Suppressor macrophage treated with lipopolysaccharide for 4 hours (primary cell): ENCODE measurements at places on chromosomes 1 and 21.

GRCh38 chr1:71307451-71307850, 226.6 kb upstream of the ZRANB2 start:
- DNase-seq: peak; percentile 22

DNA sequence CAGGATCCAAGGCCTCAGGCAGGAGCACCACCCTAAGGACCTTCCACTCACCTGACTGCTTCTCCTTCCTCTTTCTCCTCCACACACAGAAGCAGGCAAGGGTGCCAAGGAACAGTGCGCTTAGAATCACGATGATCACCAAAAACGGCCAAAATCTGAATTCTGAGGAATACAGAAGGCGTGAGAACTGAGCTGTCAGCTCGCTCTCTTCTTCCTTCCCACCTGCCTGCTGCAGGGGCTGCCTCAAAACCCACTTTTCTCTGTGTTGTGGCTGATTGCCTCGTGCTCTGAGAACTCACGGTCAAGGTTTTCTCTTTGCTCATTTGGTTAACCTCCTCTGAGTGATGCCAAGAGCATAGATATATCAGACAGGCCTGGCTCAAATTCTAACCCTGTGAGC, 23.8 kb downstream of the CD244 start:
- no peak for DNase-seq

GRCh38 chr1:40849801-40850592, 12.2 kb downstream of the CITED4 start:
- peak; percentile 72 for DNase-seq

DNA sequence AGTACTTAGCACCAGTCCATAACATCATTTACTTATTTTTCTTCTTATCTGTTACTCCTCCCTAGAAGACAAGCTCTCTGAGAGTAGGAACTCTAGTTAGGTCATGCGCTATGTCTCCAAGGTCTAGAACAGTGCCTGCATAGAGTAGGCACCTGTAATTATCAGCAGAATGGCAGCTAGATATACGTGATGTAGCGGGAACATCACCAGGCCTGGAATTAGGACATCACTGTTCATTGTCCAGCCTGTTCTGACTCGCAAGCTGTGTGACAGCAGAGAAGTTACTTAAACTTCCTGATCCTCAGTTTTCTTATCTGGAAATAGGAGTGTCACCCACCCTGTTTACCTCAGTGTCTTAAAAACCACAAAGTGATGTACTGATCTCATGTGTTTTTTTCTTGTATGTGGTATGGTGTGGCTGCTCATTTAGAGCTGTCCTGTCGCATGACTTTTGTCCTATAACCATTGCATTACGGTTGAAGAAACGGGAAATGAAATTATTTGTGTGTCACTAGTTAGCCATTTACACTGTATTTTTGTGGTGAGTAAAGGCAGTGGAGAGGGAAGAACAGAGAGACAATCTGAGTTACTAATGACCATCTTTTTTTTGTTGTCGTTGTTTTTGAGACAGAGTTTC, 37.1 kb upstream of the EXO1 start:
- peak; percentile 74 for DNase-seq

- no peak for DNase-seq
These were observed 1.9 kb downstream of the RIMS3 start for GRCh38 chr1:40663324-40664166.

- no peak for DNase-seq
These were observed 27.7 kb downstream of the THRAP3 start for GRCh38 chr1:36251794-36252481.

- no peak for DNase-seq
These were observed 32.4 kb downstream of the KANK4 start for GRCh38 chr1:62286786-62287224.

DNA sequence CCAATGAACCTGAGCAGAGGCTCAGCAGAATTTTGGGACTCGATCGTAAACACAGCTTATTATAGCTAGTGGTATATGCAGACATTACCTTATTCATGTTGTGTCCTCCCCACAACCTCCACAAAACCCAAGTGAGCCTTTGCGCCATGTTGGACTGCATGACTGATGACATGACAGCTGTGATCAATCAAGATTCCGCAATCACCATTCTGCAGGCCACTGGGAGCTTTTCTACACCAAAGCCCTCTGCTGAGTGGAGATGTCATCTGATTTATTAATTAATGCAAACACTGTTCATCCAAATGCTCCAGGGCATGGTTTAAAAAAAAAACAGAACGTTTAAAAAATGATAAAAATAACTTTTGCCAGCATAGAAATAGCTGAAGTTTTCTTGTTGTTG, 7.9 kb upstream of the SRP9 start:
- no peak for DNase-seq

DNA sequence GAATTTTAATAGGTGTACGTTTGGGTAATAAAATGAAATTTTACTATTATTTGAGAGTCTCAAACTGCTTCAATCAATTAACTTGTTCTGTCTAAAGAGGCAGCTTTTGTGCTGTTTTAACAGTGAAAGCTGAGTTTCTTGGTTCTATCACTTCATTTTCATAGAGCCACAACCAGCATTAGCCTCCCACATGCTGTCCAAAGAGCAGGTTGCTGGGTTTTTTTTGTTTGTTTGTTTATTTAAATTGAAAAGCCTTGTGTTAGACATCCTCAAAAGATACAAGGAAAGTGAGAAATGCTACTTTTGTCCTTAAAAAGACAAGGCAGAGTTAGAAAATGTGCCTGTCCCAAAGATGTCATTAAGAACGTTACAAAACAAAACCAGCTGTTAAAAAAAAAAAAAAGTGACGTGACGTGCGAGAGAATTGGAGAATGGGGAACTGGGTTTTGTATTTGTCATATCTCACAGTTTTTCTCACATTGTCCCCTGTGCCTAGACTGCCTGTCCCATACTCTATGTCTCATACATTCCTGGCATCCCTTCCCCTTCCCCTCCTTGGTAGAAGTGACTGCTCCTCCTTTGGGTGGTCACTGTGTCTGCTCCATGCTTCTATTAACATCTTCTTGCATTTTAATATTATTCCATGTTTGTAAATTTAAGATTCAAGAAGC, 63.1 kb upstream of the CD34 start:
- DNase-seq: peak; percentile 86

DNA sequence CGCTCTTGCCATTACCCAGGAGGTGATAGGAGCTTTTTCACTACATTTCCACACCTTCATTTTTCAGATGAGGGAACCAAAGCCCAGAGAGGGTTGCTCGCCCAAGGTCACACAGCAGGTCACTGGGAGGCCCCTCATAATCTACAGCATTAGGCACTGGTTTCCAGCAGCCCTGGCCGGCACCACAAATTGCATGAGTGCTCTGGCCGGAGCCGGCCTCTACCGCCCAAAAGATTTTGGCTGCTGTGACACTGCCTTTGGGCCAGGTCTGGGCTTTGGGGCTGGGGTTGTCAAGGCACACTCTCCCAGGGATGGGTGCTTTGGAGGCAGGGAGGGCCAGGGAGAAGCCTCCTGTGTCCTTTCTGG, 15.4 kb downstream of the DHRS3 start:
- DNase-seq: no peak

DNA sequence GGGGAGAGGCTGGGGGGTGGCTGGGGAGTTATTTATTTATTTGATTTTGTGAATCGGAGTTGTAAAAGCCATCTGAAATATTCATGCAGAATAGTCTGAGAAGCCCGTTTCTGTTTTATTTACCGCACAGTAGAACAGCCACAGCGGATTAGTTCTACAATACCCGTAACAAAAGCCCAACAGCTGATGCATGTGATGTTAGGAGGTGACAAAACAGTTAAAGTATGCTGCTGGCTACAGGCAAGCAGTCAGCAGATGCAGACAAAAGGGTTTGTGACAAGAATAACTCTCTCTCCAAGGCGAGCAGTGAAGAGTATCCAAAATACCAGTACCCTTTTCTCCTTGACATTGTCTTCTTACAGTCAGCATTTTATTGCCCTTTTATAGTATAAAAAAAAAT, 42.0 kb downstream of the PROX1 start:
- no peak for DNase-seq

GRCh38 chr1:212118872-212119260, 83.3 kb downstream of the DTL start:
- DNase-seq: no peak

- DNase-seq: no peak
These were observed 52.9 kb downstream of the SUCO start for GRCh38 chr1:172585861-172586260.

- DNase-seq: no peak
These were observed 3.6 kb upstream of the PRRX1 start for GRCh38 chr1:170660281-170660713.

DNA sequence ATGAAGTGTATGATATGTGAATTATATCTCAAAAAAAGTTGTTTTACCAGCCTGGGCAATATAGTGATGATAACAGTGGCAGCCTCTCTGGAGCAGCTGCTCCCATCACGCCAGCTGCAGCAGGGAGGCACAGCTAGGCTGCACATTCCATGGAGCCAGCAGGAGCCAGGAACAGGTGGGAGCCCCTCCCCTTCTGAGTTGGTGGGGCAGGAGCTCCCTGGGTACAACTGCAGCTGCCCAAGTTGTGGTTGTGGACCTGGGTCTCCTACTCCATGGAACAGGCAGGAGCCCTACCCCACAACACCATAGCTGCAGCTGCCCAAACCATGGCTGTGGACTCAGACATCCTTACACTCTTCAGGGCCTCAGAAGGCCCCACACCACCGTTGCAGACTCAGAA, 21.7 kb upstream of the FNBP1L start:
- DNase-seq: no peak

- no peak for DNase-seq
These were observed 6.5 kb downstream of the AK5 start for GRCh38 chr1:77288275-77288674.

GRCh38 chr1:67830928-67831830, 2.1 kb downstream of the GNG12 start:
- no peak for DNase-seq

DNA sequence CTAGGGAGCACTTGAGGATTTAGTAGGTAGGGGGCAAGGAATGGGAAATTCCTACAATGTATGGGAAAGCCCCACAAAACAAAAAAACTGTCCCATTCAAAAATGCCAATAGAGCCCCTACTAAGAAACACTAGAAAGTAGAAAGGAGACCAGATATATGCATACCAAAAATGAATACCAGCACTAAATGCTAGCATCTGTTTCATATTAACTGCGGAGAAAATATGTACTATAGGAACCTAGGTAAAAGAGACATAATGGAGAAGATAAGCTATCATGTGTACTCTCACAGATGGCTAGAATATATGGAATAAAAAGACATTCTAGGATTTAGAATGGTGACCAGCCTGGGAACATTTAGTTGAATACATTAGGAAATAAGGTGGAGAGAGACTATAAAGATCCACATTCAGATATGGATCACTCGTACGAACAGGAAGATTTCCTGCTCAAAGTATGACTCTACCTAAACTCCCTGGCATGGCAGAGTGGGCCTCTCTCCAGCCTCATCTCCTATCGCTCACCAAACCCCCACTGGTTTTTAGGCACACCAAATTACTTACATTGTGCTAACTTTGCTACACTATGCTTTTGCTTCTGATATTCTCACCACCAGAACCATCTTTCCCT, 18.3 kb downstream of the ZNHIT6 start:
- no peak for DNase-seq

DNA sequence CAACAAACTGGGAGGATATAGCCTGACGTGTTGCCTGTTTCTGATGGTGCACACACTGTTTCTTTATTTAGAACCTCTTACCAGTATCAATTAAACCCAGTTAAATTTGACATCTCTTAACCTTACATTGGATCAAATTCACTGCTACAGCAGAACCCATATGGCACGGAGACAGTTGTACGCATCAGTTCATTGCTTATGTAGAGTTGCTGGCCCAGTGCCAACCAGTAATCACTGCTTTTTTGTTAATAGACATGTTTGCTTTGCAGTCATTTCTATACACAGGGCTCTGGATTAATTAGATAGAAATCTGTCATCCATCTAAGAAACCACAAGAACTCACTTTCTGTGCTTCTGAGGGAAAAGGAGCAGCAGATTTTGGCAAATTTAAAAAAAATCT, 154.0 kb downstream of the RWDD3 start:
- DNase-seq: no peak

GRCh38 chr1:3999941-4000735, 100.1 kb upstream of the C1orf174 start:
- no peak for DNase-seq

- DNase-seq: no peak
These were observed 20.3 kb downstream of the TTC13 start for GRCh38 chr1:230958370-230958769.

DNA sequence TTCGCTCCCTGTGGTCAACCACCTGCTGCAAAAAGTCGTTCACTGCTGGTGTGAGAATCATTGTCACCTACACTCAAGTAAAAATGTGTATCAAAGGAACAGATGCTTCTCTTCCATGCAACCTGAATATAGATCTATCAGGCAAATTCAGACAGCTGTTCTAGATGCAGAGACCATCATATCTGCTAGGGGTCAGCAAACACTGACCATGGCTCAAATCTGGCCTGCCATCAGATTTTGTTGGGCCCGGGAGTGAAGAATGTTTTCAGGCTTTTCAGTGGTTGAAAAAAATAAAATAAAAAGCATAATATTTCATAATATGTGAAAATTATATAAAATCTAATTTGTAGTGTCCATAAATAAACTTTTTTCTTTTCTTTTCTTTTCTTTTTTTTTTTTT, 199.6 kb downstream of the RGS7 start:
- DNase-seq: no peak

DNA sequence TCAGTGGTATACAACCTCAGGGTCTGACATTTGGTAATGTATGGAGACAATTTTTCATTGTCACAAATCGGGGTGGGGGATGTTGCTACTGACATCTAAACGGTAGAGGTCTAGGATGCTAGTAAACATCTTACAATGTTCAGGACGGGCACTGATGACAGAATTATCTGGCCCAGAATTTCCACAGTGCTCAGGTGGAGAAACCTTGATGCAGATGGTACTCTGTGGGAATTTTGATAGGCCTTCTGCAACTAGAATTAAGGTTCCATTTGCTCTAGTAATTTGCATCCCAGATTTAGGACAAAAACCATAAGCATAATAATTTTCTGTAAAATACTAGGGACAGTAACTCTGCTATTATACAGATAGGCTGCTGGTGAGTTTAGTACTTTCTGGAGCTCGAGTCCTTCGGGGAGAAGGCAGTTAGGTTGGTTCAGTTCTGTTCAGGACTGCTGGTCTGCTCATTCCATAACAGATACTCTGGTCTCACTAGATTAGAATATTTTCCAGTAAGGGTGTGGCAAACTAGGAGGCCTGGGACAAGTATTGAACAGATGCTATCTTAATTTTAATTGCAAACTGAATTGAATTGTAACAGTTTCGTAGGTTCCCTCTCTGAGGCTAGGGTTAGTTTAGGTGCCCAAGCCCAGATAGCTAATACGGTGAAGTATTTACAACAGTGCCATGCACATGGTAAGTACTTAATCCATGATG, 11.4 kb downstream of the METTL13 start:
- no peak for DNase-seq

GRCh38 chr1:225768662-225769426, 8.8 kb upstream of the SRP9 start:
- no peak for DNase-seq
